Peyer's patch (tissue), 4 donors: ENCODE measurements at places on chromosomes 4 and X.

- no peak for DNase-seq
These were observed 247.9 kb downstream of the PPP1R2C start for GRCh38 chrX:42530027-42530426.

- DNase-seq = peak; percentile 46
These were observed at the start of gene SH2D1A for GRCh38 chrX:124346117-124346876. TSS of gene SH2D1A (plus strand) at chrX:124346563. CDS start at chrX:124346643, 80 bp downstream.

- DNase-seq = no peak
These were observed 2.3 kb downstream of the NWD2 start for GRCh38 chr4:37246891-37247290.

- no peak for DNase-seq
These were observed 313.4 kb downstream of the TENM3 start for GRCh38 chr4:182556580-182556979.

DNA sequence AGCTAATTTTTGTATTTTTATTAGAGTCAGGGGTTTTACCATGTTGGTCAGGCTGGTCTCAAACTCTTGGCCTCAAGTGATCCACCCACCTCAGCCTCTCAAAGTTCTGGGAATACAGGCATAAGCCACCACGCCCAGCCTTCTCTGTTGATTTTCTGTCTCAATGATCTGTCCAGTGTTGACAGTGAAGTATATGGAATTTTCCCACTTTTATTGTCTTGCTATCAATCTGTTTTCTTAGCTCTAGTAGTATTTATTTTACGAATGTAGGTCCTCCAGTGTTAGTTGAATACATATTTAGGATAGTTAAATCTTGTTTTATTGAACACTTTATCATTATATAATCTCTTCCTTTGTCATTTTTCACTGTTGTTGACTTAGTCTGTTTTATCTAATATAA, 1603.9 kb downstream of the ADGRL3 start:
- no peak for DNase-seq

DNA sequence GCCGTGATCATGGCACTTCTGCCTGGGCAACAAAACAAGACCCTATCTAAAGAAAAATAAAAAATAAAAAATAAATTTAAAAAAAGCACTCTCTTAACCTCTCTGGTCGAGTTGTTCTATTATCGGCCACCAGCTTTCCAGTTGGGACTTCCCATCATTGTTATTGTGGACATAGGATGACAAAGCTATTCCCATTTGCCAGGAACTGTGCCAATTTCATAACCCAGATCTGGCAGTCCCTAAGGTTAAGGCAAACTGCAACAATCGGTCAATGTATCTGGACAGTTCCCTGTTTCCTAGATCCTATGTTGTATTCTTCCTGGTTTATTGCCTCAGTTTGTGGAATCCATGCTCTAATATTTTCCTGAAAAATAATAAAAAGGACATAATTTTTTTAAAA, 17.8 kb upstream of the ANXA5 start:
- no peak for DNase-seq

DNA sequence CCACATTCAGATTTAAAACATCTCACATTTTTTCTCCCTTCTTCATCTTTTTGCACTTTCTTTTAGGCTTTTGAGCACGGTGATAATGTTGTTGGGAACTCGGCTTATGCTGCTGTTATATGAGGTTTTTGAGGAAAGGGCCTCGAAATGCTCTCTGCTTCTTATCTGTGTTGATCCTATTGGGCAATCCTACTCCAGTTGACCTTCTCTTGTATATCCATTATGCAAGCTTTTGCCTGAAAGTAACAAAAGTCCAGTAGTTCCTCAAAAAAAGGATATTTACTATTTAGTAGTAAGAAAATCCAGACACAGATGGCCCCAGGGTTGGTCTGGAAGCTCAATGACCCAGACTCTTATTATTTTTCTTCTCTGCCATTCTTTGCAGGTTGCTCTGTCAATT, 57.7 kb upstream of the SPANXB1 start:
- no peak for DNase-seq

- no peak for DNase-seq
These were observed 18.1 kb upstream of the ZFX start for GRCh38 chrX:24131476-24131875.

- no peak for DNase-seq
These were observed 14.1 kb downstream of the XIAP start for GRCh38 chrX:123873956-123874355.

GRCh38 chr4:20178902-20179576, 72.7 kb upstream of the SLIT2 start:
- no peak for DNase-seq

GRCh38 chr4:89152972-89153371, 41.6 kb downstream of the TIGD2 start:
- no peak for DNase-seq

DNA sequence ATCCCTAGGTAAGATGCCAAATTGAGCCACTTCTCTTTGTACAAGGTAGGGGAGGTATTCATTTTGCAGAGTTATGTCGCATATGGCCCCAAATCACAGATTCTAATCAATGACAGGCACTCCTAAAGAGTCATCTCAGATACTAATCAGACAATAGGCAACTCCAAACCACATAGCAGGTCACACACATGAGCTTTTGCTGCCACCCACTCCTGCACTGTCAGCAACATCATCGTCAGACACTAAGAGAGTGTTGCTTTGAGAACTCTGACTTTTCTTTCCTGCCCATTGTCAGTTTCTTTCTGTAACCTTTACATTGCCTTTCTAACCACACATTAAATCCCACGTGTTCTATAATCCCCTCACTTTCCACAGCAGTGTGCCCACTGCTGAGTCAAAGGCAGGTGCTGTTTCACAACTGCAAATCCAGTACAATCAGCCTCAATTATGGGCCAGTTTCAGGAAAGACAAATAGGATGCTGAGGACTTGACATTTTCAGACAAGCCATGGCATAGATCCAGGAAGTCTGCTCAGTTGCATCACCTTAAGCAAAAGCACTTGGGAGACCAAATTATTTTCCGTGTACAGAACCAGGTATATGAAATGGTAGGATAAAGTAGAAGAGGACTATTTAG, 23.5 kb downstream of the TMEM31 start:
- no peak for DNase-seq

- peak; percentile 66 for DNase-seq
These were observed at the start of gene MTMR1 for GRCh38 chrX:150692831-150693724. TSS of gene MTMR1 (plus strand) at chrX:150693396. CDS start at chrX:150693531, 135 bp downstream.

DNA sequence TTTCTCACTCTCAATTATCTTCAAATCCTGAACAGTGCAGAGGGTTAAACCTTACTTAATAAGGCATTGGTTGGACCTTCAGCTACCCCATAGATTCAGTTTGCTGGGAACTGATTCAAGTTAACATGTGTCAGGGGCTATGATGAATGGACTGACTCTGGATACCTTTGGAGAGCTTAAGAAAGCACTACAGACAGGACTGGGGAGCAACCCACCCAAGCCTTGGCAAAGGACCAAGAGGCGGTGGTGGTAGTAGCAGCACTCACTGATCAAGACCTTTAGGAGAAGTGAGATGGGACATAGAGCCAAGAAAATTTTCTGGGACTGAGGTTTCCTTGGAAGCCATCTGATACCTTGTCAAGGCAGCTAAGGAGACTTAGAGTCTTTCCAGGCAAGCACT, 43.0 kb upstream of the TAPT1 start:
- DNase-seq = no peak

DNA sequence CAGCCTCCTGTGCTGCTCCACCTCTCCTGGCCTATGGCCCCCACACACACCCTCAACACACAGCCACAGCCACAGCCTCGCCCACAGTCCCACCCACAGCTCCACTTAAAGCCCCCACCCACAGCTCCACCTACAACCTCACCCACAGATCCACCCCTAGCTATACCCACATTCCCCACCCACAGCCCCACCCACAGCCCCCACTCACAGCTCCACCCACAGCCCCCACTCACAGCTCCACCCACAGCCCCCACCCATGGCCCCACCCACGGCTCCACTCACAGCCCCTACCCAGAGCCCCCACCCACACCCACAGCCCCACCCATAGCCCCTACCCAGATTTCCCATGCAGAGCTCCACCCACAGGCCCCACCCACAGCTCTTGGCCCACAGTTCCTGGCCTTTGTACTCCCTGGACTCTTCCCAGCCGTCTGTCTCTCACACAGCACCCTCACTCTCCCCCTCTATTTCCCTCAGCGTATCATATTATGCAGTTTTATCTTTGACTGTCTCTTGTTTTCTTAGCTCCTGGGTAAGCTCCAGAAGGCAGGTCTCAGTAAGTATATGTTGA, 322.5 kb downstream of the EVC2 start:
- peak; percentile 68 for DNase-seq

- DNase-seq = no peak
These were observed 32.8 kb downstream of the REPS2 start for GRCh38 chrX:16979226-16979625.

- no peak for DNase-seq
These were observed 88.6 kb downstream of the CHRNA9 start for GRCh38 chr4:40423735-40424134.

DNA sequence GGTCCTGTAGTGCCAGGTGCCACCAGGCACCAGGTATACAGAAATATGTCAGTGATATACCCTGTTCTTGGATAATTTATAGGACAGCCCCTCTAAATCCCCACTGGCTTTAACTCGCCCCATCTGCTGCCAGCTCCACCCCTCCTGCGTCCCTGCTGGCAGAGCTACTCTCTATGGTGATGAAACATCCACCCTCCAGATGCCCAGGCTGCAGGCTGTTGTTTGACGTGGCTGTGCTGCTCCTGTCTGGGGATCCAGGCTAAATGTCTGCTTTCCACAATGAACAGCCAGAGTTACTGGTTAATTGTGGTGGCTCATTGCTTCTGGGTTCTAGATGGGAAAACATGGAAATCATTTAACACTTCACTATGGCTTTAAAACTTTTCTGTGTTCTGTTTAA, 12.9 kb downstream of the NHSL2 start:
- no peak for DNase-seq

GRCh38 chr4:184102488-184102887, 115.2 kb downstream of the ENPP6 start:
- no peak for DNase-seq

DNA sequence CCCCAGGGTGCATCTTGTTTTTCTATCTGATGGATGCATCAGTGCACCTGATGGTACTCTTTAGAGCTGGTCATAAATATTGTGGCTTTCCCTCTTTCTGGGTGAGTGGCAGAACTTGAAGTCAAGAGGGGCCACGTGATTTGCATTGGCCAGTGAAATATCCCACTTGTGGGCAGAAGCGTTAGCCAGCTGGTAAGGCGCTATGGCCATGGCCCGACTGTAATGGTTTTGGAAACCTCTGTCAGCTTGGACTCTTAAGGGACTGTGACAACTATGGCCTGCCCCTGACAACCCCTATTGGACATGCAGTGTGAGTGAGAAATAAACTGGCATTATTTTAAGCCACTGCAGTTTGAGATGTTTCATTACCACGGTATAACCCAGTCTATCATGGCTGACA, 72.8 kb downstream of the SEL1L3 start:
- DNase-seq = no peak

DNA sequence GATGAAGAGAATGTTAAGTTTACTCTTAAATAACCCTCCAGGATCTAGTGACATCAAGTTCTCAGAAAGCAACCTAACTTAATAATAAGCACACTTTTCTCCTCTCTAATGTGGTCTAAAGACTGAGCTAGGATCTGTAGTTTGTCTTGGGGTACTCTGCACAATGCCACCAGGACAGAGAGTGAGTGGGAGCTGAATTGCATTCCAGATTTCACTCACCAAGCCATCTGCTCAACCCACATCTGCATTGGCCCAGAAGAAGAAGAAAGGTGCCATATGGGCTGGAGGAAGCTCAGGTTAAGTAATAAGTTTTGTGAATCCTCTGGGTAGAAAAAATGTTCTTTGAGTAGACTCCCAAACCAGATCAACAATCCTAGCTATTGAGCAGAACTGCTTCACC, 384.6 kb downstream of the PPP3CA start:
- no peak for DNase-seq

- peak; percentile 49 for DNase-seq
These were observed at the start of gene CLCN4 for GRCh38 chrX:10156199-10157031. TSS of gene CLCN4 (plus strand) at chrX:10156975. CDS start at chrX:10185033, 28,058 bp downstream.

GRCh38 chr4:173529477-173530325, at the start of gene HAND2:
TSS of gene HAND2 (minus strand) at chr4:173530229. CDS start at chr4:173529289, 940 bp downstream.
- DNase-seq = no peak

- DNase-seq = no peak
These were observed 8.2 kb upstream of the ABCG2 start for GRCh38 chr4:88166608-88167007.

DNA sequence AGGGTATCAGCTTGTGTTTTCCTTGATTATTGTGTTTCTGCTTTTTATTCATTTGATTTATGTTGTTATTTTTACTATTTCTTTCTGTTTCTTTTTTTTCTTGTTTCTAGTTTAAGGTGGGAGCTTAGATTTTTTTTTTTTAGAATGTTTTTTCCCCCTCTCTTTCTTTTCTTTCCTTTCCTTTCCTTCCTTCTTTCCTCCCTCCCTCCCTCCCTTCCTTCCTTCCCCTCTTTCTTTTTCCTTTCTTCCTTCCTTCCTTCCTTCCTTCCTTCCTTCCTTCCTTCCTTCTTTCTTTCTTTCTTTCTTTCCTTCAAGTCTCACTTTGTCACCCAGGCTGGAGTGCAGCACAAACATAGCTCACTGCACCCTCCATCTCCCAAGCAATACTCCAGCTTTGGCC, 31.4 kb upstream of the PRDM8 start:
- no peak for DNase-seq

GRCh38 chrX:153214934-153215333, 35.9 kb downstream of the MAGEA1 start:
- no peak for DNase-seq

DNA sequence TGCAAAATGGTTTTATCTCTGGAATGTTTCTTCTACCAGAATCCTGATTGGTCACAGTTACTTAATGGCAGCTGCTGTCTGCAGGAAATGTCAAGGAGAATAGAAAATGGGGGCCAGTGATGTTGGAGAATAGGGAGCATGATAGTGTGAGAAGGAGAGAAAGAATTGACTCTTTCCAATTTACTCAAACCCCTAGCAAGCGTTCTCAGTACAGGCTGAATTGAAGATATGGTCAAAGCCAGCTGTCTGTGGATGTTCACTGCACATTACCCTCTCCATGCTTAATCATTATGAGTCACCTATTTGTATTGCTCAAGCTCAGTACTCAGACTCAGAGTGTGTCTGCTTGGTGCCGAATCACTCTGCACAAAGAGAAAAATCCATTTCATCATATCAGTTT, 57.8 kb upstream of the FAM47B start:
- no peak for DNase-seq

DNA sequence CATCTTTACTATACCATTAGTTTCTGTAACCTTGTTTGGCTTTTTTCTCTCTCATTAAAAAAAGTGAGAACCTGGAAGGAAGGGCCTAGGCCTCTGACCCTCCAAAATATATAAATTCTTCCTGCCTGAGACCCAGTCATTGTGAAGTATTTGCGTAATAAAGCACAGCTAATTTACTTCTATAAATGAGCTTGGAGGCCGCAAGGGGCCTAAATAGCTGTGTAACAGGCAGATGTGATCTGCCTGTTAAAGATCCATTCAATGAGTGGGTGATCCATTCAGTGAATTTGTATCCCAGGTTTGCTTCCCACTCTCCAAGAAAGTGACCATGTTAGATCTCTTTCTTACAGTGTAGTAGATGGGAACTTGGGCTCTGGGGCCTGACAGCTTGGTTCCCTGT, 595 bp upstream of the PYURF start:
- no peak for DNase-seq

- DNase-seq = peak; percentile 72
These were observed 17.3 kb downstream of the APLN start for GRCh38 chrX:129637217-129638109.
